ENCODE measurements at places on chromosomes 1 and 21.

- no peak for DNase-seq
Measured at GRCh38 chr1:61120998-61121397, 38.6 kb downstream of the NFIA start.

DNA sequence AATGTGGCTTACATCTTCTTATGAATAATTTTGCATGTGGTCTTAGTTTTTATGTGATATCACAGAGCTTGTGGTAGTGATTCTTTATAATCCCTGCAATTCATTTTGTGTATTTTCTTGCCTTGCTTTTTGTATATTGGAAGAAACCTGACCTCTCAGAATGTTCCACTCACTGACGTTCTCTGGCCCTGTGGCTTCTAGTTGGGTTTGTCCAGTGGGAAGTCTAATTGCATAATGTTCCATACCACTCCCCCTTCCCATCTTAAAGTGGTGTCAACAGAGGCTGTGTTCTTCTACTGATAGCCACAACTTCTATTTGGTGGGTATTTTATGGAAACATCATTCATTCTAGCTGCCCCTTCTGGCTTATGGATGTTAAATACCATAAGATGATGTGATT is 225.3 kb downstream of the BACH1 start:
- DNase-seq: no peak

DNA sequence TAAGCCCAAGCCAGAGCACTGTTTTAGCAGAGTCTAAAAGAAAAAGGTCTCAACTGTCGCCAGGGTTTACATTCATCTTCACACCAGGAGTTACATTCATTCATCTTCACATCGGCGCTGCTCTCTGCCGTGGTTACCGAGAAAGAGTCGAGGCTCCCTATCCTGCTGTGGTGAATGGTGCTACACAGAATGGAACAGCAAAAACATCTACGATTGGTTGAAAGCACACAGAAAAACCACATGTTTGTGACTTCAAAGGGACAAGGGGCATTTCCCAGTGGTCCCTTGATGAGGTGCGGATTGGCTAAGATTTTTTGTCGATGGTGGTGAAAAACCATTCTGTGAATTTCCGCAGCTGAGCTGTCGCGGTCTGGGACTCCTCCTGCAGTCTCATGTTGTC is 231.1 kb downstream of the SIPA1L2 start:
- no peak for DNase-seq

GRCh38 chr1:56491441-56491840 is 87.9 kb downstream of the PLPP3 start:
- peak; percentile 91 for DNase-seq

GRCh38 chr1:235735621-235736020 is 86.0 kb upstream of the GNG4 start:
- no peak for DNase-seq

DNA sequence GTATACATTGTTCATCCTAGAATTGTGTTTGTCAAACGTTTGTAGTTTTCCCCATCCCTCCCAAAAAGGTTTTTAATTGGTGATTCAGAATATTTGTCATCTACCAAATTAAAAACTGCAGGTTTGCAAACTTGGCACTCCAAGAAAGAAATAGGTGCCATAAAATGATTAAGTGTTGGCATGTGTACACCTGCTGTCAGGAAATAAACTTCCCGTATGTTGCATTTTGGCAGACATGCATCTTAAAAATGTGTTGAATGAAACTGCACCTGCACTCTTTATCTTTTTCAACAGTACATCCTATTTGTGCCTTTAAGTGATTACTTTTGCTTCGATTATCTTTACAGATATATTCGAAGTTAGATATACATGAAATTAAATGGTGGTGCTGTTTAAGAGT is 7.3 kb downstream of the B3GALT2 start:
- no peak for DNase-seq

DNA sequence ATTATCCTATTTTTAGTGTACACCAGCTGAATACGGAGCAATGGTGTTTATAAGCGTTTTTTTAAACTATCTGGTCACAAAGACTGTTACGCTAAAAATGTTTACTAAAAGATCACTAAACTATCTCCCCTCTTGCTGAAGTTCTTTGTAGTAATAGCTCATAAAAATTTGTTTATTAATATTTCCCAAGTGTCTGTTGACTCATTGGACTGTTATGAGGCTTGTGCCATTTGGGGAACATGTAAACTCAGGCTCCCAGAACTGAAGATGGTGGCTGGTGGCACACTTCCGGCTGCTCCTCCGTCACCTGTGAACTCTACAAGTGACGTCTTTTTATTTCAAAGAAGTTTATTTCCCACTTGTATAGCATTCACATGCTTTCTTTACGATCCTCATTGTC is 46.3 kb downstream of the AIDA start:
- DNase-seq: no peak

GRCh38 chr1:16117369-16117768 is 38.5 kb downstream of the EPHA2 start:
- DNase-seq: no peak
